Upper lobe of right lung (tissue), 1 donor: ENCODE measurements at places on chromosomes 2 and 18. TPM values are rescaled to one million over a fixed set of nuclear protein-coding genes. Genes with fewer than 3 reads are reported as not detected.
A peak's percentile ranks its signal among the peaks of the same experiment; 100 is the strongest.

DNA sequence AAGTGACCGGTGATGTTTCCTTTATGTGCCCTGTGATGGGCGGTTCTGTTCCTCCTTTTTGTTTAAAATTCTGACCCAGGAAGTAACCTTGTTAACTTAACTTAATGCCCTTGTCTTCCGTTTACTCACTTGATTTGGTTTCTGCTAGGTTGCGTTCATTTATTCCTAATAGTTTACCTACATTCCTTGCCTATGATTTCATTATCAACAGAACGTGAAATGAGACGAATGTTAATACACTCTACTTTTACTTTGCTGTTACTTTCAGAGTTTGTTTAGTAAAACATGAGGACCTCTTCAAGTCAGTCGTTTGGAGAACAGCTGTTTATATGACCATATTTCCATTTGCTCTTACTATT, 638 bp downstream of the CEP192 start:
- peaks cover 16% of the 10 kb centered on the region for H3K4me1 ChIP-seq
- H3K27ac ChIP-seq = peak overlapping the region; percentile 85
- no peaks in the 10 kb centered on the region for H3K27me3 ChIP-seq
- no peak for DNase-seq

- DNase-seq = no peak
- H3K27ac ChIP-seq = no peak overlapping the region
- no peaks in the 10 kb centered on the region for H3K27me3 ChIP-seq
- no peak overlapping the region for H3K4me3 ChIP-seq
- no peaks in the 10 kb centered on the region for H3K4me1 ChIP-seq
These were observed 512.9 kb upstream of the ACVR2A start for GRCh38 chr2:147331790-147332419.

- no peak overlapping the region for H3K27ac ChIP-seq
- DNase-seq = peak; percentile 38
- H3K27me3 ChIP-seq = no peaks in the 10 kb centered on the region
- no peak overlapping the region for H3K4me3 ChIP-seq
These were observed 40.2 kb downstream of the RTP5 start for GRCh38 chr2:241909769-241910168.

GRCh38 chr2:69740502-69740951, 1.4 kb upstream of the ANXA4 start:
- peak; percentile 74 for DNase-seq
- peaks cover 33% of the 10 kb centered on the region for H3K4me1 ChIP-seq
- no peaks in the 10 kb centered on the region for H3K36me3 ChIP-seq
- H3K27me3 ChIP-seq = no peaks in the 10 kb centered on the region
- peak overlapping the region; percentile 90 for H3K27ac ChIP-seq

GRCh38 chr2:101150306-101151145, 656 bp downstream of the TBC1D8 start:
- no peaks in the 10 kb centered on the region for H3K27me3 ChIP-seq
- no peaks in the 10 kb centered on the region for H3K36me3 ChIP-seq
- DNase-seq = peak; percentile 76
- peak overlapping the region; percentile 72 for H3K4me3 ChIP-seq
- peaks cover 19% of the 10 kb centered on the region for H3K4me1 ChIP-seq

DNA sequence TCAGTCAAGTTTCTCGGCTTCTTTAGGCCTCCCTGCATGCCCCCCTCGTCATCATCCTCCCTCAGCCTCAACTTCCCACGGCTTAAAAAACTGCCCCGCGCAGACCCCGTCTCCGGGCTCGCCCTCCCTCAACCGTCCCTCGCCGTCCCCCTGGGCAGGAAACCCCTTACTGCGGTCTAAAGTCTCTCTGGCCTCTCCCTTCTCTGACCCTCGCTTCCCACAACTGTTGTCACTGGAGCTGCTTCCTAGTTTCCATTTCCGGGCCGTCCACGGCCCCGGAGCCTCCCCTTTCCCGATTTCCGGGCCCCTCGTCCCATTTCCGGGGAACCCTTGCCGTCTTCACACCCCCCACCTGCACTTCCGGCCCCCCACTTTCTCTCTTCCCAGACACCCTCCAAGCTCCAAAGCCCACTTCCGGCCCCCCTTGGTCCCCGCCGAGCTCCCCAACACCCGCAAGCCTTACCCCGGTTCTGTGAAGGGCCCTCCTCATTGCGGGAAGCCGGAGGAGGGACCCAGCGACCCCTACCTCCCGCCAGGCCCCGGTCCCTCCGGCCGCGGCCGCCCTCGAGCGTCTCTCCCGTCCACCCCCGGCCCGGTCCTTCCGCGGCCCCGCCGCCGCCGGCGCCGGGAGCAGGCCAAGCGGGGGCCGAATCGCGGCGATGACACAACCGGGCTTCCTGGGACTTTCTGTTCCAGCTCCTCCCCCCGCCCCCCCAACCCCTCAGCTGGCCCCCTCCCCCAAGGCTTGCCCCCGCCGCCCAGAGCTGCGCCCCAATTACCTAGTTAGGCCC, 513 bp downstream of the TRIP12 start:
- peak overlapping the region; percentile 93 for H3K4me3 ChIP-seq
- DNase-seq = peak; percentile 91
- H3K27ac ChIP-seq = peak overlapping the region; percentile 93
- H3K27me3 ChIP-seq = no peaks in the 10 kb centered on the region
- H3K4me1 ChIP-seq = peaks cover 25% of the 10 kb centered on the region

GRCh38 chr2:239441261-239442078, 40.6 kb upstream of the HDAC4 start:
- H3K27me3 ChIP-seq = peaks cover 4% of the 10 kb centered on the region
- H3K4me3 ChIP-seq = no peak overlapping the region
- H3K4me1 ChIP-seq = peaks cover 23% of the 10 kb centered on the region
- no peak for DNase-seq
- H3K27ac ChIP-seq = no peak overlapping the region

GRCh38 chr2:111071600-111072171, 49.0 kb upstream of the BCL2L11 start:
- peaks cover 11% of the 10 kb centered on the region for H3K4me1 ChIP-seq
- H3K36me3 ChIP-seq = no peaks in the 10 kb centered on the region
- no peak for DNase-seq
- H3K4me3 ChIP-seq = no peak overlapping the region
- H3K27me3 ChIP-seq = no peaks in the 10 kb centered on the region

DNA sequence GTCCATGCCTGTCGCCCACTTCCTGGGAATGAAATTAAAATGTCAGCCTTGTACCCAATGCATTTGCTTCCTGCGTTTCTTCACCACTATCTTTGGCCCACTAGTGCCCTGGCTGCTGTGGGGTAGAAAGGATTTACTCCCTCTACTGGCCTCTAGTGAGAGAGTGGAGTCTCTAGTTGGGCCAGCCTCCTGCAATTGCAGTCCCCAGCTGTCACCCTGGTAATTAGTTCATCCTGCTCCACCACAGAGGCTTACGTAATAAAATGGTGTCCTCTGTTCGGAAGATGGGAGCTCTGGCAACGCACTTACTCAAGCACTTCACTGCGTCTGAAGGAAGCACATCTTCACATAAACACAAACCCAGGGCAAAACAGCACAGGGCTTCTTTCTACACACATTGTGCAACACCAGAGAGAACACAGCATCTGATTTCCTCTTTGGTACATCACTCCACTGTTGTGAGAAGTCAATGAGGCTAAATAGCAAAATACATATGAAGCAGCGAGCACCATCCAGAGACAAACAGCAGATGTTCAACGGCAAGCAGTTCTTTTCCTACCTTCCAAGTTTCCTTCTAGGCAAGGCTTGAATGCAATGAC, 274.6 kb downstream of the LRATD1 start:
- H3K4me1 ChIP-seq = no peaks in the 10 kb centered on the region
- no peaks in the 10 kb centered on the region for H3K27me3 ChIP-seq
- DNase-seq = no peak
- H3K27ac ChIP-seq = no peak overlapping the region
- H3K36me3 ChIP-seq = no peaks in the 10 kb centered on the region

DNA sequence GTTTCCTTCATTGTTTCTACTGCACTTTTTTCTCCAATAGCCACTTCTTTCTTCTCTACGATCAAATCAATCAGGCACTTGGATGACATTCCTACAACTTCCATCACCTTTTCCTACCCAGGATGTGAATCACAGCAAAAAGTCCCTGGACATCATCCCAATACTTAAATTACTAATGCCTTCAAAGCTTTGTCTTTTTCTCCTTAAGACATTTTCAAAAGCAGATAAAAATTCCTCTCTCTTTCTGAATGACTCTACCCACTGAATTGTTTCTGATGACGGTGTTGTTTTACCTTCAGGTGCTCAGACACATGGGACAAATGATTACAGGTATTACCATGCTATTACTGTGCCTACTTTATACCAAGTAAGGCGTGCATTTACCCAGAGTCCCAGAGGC, 500.9 kb downstream of the FBXO15 start:
- no peak for DNase-seq
- no peak overlapping the region for H3K27ac ChIP-seq
- no peaks in the 10 kb centered on the region for H3K4me1 ChIP-seq
- no peaks in the 10 kb centered on the region for H3K36me3 ChIP-seq

TUBA4A gene
- 45.4 TPM for total RNA-seq

DSG1 gene
- total RNA-seq = not detected

GPR45 gene
- not detected for total RNA-seq

UGT1A4 gene
- total RNA-seq = not detected

MRO gene
- total RNA-seq = 0.20 TPM

ANKRD53 gene
- total RNA-seq = 0.38 TPM

LYPD6 gene
- 0.29 TPM for total RNA-seq

SEPTIN10 gene
- 83.7 TPM for total RNA-seq

L3MBTL4 gene
- 16.2 TPM for total RNA-seq
